ENCODE measurements at places on chromosomes 5 and 9.
A peak's percentile ranks its signal among the peaks of the same experiment; 100 is the strongest.

DNA sequence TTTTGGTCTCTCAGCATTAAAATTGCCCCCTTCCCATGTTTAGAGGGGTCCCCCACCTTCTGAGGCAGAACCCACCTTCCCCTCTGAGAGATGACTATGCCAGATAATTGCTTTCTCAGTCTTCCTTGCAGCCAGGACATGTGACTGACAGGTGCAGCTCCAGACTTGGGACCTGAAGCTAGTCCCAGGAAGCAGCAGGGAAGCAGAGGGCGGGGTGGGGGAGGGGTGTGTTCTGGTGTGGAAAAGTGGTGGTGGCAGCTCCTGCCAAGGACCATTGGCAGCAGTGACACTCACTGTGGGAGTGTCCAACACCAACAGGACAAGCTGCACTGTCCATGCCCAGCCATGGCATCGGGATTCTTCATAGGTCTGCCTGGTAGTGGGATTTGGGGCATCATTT is 2.3 kb downstream of the EIF4E1B start:
- DNase-seq = peak; percentile 49

DNA sequence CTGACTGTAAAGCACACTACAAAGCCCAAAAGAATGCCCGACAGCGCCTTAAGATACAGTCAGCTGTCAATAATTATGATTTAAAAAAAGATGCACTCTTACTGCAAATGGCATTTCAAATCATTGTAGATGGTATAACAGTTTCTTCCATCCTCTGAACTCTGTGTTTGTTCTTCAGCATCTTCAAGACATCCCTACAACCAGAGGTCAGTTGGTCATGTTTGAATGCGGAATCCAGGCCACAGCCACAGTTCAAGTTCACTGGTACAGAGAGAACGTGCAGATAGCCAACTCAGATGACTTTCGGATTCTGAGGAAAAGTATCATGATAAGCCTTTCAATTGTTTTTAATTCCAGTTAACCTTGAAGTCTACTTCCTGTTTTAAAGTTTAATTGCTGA is 8.7 kb upstream of the MYOT start:
- DNase-seq = no peak

DNA sequence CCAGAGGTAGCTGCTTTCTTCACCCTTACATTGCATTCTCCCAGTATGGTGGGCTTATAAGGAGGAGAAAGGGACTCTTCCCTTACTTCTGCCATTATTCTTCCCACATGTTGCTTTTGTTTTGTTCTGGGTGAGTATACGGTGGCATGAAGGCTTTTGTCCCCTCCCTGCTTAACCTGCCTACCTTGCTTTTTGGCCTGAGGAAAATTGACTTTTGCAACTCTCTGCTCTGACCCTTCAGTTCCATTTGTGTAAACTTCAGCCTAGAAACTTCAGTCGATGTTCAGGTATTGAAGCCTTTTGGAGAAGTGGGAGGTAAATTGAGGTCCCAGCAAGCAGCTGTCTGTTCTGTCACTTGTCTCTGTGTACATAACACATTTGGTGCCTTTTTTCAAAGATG is 110.2 kb downstream of the PCSK1 start:
- no peak for DNase-seq

- DNase-seq = peak; percentile 85
These were observed 11.4 kb upstream of the DUSP1 start for GRCh38 chr5:172782169-172783039.

- DNase-seq = no peak
These were observed 33.3 kb downstream of the TLE1 start for GRCh38 chr9:81656004-81656403.

- no peak for DNase-seq
These were observed 210.7 kb upstream of the SLC24A2 start for GRCh38 chr9:19999491-20000057.

- DNase-seq = peak; percentile 84
These were observed 341.1 kb downstream of the MAT2B start for GRCh38 chr5:163846512-163846911.

- DNase-seq = no peak
These were observed 161.6 kb downstream of the ASTN2 start for GRCh38 chr9:117253261-117253660.

GRCh38 chr9:34459941-34460340 is 1.3 kb downstream of the DNAI1 start:
- peak; percentile 56 for DNase-seq

DNA sequence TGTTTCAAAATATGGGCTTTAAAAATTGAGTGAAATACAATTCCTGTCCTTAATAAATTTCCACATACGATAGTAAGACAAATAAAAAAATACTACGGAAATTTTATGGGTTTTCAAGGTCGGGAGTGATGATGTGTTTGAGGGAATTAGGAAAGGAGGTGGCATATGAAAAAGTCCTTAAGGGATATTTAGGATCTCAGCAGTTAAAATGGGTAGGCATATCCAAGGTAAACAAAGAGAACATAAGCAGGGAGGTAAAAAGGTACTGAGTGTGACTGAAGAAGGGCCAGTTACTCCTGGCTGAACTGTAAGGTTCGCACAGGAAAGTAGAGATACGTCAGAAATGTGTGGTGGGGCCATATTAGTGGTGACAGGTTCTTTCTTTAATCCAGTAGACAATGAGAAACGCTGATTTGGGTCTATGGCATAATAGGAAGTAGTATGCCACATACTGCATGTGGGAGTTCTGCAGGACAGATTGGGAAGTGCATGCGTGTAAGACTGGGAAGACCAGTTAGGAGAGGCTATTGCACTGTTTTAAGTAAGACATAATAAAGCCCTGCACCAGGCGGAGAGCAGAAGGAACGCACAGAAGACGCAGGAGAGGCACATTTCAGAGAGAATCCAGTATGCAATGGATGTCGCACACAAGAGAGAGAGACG is 937 bp upstream of the HMGCR start:
- DNase-seq = peak; percentile 86

DNA sequence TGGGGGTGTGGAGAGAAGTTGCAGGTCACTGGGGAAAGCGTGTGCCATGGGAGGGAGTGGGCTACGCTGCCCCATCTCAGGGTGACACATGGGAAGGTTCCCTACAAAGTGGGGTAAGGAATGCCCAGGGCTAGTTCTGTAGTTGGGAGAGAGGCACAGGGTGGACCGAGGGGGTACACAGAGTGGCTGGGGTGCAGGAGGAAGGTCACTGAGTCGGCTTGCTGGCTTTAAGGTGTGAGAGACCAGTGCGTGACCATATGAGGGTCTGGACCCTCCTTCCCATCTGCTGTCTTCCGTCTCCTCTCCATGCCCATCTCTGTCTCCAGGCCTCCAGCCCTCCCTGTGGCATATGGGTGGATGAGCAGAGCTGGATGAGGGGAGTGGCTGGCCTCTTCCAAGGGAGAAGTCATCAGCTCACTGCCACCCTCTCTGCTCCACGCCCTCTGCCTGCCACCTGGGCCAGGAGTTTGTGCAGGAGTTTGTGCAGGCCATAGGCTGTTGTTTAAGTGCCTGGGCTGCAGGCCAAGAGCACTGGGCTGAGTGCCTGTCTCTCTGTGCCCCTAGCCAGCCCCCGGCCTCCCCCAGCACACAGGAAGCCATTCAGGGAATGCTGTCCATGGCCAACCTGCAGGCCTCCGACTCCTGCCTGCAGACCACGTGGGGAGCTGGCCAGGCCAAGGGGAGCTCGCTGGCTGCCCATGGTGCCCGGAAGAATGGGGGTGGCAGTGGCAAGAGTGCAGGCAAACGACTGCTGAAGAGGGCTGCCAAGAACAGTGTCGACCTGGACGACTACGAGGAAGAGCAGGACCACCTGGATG is 96.8 kb downstream of the PHF2 start:
- DNase-seq = peak; percentile 18

DNA sequence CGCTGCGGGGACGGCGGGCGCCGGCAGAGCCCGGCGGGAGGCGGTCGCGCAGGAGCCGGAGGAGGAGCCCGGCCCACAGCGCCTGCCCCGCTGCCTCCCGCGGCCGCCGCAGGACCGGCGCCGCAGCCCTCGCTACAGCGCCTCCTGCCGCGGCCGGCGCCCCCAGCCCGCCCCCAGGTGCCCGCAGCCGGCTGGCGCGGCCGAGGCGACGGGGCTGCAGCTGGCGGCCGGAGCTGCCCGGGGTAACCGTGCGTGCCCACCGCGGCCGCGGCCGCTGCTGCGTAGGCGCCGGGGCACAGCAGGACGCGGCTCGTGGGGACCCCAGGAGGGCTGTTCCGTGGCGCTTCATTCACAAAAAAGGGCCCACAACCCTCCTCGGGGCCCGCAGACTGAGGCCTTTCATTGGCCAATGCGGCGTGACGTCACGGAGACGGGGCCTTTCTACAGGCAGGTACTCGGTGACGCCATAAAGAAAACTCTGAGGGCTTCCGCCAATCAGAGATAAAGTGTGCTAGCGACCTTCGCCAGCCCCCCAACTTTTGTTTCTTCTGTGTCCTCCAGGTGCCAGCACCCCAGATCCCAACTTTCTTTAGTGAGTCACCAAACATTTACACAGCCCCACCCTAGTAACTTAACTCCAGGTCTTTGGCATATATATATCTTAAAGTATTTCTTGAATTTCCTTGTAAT is at the start of gene CDC14B:
Gene CDC14B (minus strand): TSS at position 353 of the 690 bp plus-strand sequence. CDS start 465 bp downstream, outside the sequence.
- DNase-seq = peak; percentile 82

GRCh38 chr5:132017316-132017715 is 5.9 kb upstream of the ACSL6 start:
- peak; percentile 59 for DNase-seq

DNA sequence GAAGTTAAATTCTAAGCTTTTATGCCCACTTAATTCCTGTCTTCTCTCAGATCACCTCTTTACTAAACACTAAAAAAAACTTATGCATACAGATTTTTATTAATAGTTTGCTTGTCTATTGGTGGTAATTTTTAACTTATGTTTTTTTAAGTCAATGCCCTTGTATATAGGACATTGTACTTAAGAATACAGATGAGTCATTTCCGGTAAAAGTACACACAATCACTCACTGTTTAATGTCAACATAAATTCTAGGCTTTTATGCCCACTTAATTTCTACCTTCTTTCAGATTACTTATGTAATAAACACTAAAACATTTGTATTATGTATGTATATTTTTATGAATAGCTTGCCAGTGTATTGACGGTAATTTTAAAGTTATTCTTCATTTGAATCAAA is 872.8 kb upstream of the CDH9 start:
- DNase-seq = peak; percentile 12

Measured in NCI-H69 (cell line).